CD4-positive, alpha-beta T cell treated with Interleukin-6 at 100 ng/mL for 8 hours (primary cell): ENCODE measurements at places on chromosomes 16 and 17.

- DNase-seq, result peak; percentile 14
Measured at GRCh38 chr17:7897773-7898172, 9.2 kb downstream of the CHD3 start.

- DNase-seq, result no peak
Measured at GRCh38 chr16:77899416-77899815, 111.1 kb downstream of the VAT1L start.

- no peak for DNase-seq
Measured at GRCh38 chr17:32100971-32101631, 41.2 kb upstream of the RHOT1 start.

DNA sequence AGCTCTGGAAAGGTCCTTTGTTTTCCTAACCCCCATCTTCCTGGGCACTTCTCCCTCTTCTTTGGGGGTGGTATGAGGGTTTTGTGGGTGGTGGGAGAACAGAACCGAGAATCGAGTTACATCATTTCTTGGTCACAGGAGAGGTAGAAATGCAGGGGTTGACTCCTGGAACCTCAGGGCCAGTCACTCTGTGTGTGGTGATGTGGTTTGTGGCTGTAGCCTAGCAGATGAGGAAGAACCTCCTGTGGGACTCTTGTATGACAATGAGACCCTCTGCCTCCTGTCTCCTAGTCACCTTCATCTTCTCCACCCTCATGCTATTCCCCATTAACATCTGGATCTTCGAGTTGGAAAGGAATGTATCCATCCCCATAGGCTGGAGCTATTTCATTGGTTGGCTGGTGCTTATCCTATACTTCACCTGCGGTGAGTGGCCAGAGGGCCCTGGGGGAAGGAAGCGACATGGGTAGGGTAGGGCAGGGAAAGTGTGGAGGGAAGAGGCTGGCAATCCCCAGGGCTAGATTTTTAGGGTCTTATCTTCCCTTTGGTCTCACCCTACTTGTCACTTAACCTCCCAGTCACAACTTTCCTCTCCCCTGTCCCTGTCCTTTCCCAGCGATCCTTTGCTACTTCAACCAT lies 5.5 kb downstream of the ODF4 start:
- DNase-seq, result no peak

DNA sequence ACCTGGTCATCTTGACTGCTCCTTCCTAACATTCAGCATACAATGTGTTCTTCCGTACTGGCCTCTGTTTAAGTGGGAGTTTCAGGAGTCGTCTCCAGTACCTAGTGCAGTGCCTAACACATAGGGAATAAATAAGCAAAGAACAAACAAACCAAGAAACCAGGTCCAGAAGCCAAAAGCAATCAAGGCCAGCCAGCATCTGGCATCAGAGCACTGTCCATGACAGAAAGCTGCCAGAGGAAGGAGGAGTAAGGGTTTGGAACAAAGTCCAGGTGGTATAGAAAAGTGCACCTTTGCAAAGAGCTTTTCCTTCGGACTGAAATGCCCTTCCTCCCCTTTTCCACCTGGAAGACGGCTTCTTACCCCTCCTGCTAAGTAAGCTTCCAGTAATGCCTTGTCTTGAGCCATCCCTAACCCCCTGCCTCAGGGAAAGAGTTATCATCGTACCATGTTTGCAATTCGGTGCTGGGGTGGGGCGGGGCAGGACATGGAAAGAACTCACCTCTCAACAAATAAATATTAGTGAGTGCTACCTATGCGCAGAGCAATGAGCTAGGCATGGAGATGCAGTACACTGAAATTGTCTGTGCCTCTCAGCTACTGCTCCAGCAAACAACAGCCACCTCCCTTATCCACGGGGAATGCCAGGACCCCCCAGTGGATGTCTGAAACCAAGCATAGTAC lies 47.6 kb downstream of the C17orf67 start:
- DNase-seq, result no peak

DNA sequence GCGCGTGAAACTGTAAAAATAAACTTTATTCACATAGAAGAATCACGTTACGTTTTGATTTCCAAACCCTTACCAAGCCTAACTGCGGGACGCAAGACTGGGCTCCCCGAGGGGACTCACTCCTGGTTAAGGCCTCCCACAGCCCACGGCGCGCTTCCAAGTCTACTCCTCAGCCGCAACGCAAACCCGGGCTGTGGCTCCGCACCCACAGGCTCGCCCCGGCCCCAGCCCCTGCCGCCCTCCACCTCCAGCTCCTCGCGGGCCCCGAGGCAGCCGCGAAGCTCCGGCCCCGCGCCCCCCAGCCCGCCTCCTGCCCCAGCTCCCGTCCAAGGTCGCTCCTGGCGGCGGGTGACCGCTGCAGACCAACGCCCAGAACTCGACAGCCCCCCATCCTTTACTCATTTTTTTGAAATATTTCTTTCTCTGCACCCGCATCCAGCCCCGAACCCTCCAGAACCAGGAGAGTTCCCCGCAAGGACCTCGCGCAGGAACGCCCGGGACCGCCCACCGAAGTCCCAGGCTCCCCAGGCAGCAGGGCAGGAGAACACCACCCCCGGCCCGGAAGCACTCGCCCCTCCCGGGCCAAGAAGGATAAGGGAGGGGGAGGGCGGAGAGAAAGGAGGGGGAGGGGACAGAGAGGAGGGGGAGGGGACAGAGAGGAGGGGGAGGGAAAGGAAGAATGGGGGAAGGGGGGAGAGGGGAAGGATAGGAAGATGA lies 912 bp downstream of the USP22 start:
- DNase-seq, result peak; percentile 68

DNA sequence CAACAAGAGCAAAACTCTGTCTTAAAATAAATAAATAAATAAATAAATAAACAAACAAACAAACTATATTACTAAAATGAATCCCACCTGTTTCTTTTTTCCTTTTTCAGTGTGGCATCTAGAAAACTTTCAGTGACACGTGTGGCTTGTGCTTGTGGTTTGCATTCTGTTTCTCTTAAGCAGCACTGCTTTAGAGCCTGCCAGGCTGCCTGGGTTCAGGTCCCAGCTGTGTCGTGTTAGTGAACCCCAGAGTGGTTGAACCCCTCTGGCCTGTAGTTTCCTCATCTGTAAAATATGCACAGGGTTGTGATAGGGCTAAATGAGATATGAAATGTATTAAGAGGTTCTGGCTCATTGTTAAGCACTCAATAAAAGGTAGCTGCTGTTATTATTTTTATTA lies 12.1 kb upstream of the EPN3 start:
- no peak for DNase-seq

GRCh38 chr17:38994026-38994425 lies 26.8 kb upstream of the FBXO47 start:
- DNase-seq, result no peak

DNA sequence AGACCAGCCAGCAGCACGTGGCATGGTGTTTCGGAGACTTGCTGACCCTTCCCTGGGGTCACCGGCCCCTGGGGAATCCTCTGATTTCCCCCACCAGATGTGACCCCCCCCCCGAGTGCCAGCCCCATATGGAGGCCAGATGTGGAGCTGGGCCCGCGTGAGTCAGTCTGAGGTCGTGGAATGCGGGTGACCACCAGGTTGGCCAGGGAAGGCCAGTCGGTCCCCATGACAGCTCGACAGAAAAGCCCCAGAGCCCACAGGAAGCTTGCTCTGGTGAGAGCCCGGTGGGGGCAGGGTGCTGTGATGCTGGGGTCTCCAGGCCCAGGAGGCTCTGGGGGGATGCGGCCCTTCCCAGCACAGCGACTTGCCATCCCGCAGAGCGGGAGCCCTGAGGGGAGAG lies 209.0 kb downstream of the NTN1 start:
- no peak for DNase-seq

GRCh38 chr16:50909831-50910735 lies 168.2 kb downstream of the CYLD start:
- DNase-seq, result no peak

DNA sequence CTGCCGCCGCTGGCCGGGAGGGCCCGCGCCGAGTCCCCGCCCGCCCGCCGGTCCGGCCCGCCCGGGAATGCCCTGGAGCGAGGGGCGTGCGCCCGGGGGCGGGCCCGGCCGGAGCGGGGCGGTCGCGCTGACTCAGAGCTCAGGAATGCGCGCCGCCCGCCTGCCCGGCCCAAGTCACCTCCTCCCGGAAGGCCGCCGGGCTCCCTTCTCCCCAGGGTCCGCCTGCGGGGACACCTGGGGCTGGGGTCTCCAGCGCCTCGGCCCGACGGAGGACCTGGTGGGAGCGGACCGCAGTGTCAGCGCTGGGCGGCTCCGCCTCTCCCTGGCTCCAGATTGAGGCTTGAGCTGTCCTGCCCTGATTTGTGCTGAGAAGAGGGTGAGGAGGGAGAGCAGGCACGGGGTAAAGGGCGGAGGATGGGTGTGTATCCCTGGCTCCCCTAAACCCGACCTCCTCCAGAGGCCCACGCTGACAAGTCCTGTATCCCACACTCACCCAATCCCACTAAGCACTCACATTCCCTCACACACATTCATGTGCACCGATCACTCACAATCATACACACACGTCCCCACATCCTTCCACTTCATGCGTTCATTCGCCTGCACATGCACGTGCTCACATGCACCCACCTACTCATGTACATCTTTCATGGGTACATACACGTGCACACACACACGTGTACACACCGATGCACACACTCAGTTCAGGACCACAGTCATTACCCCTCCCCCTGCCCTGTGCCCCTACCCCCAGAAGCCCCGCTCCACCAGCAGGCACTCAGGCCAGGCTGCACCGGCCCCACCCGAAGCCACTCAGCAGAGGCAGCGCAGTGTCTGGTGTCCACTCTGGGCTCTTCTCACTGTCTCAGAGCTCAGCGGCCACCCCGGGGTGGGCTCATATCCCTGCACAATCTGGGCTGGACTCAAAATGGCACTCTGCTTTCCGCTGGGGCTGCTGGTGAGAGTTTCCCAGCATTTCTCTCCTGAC lies at the start of gene RHBDF1:
TSS of gene RHBDF1 (minus strand) at position 71 of the 988 bp plus-strand sequence. CDS start 7,616 bp downstream, outside the sequence.
- no peak for DNase-seq

DNA sequence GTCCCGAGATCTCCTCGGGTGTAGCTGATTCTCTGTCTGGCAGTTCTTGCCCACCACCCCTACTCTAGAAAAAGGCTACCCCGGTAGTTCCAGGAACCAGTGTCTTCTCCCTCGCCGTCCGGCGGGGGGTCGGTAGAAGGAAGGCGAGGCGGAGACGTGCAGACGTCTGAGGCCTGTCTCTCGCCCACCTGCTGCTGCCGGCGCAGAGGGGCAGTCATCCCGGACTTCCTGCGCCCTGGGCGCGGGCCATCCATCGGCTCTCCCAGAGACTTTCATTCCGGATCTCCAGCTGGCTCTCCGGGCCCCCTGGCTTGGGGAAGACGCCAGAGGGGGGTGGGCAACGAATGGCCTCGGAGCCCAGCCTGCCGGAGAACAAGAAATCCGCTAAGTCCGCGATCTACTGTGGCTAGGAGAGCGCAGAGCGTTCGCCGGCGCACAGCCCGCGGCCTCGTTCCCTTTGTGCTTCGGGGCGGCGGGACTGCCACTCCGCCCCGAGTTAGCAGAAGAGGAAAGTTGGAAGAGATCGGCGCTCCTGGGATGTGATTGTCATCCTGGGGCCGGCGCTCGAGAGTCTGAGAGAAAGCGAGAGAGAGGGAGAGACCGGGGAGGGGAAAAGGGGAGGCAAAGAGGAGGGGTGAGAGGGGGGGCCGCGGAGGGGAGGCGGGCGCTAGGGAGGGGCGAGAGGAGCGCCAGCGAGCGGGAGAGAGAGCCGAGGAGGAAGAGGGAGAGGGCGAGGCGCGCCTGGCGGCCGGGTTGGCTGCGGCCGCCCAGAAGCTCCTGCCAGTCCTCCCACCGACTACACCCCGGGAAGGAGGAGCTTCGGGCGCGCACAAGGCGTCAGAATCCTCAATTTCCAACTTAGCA lies at the start of gene IRX5:
TSS of gene IRX5 (plus strand) at position 861 of the 864 bp plus-strand sequence. CDS start 334 bp downstream, outside the sequence.
- peak; percentile 35 for DNase-seq

DNA sequence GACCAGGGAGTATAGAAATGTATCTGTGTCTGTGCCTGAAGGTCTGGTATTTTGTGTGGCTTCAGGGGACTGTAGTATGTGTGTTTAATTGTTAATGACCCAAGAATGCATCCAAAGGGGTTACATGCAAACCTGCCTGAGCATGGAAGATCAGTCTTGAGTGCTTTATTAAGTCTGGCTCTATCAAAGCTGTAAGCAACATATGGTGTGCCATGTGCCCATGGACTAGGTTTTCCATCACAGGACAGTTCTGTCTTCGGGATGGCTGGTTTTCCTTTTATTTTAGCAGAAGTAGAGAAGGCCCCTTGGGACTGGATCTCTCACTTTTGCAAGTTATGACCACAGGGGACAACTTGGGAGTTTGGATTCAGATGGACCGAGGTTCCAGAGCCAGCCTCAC lies 18.2 kb downstream of the RBFOX1 start:
- DNase-seq, result no peak

GRCh38 chr17:2803386-2803785 lies 7.1 kb downstream of the RAP1GAP2 start:
- no peak for DNase-seq

GRCh38 chr17:80673152-80673920 lies 128.7 kb downstream of the RPTOR start:
- DNase-seq, result peak; percentile 16
